Frontal cortex (tissue), 4 donors: ENCODE measurements at places on chromosomes 3 and 15.

- no peak for DNase-seq
These were observed 330.9 kb upstream of the C2CD4B start for GRCh38 chr15:62495670-62496614.

DNA sequence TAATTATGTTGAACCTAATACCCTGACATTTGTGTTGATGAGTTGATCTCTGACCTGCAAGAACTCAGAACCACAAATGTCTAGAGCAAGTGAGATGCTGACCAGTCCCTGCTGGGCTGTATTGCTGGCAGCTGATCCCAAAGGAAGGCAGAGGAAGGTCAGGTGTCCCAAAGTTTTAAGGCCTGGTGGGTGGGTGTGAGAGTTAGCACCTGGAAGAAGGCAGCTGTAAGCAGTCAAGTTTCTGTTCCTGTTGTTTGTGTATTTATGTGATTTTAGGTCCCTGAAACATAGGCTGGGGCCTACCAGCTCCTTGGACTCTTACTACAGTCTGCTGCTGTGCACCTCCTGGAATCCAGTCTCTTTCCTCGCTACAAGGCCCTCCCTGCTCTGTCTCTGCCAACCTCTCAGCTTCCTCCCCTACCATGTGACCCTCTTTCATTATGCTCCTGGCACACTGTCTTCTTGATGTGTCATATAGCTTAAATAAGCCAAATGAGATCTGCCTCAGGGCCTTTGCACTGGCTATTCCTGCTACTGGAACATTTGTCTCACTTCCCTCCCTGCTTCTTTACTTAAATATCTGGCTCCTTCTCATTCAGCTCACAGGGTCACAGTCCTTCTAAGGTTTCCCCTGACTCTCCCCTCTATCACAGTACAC lies 31.0 kb upstream of the ATOSA start:
- DNase-seq, result no peak

- no peak for DNase-seq
These were observed 42.0 kb downstream of the STARD5 start for GRCh38 chr15:81281766-81282605.

DNA sequence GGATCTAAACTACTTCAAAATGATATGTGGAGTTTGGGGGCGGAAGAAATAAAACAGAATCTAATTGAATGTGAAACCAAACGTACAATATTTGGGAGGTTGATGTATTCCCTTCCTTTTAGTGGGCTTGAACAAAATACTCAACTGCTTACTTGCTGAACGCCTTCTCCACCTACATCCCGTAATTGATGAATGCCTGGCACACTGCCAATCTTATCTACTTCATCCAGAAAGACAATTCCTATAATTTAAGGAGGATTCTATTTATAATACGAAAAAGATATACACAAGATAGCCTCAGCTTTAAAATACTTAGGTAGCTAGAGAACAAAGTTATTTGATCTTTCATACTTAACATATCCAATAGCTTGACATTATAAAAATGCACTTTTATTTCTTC lies 23.1 kb upstream of the PDCD7 start:
- DNase-seq, result no peak

DNA sequence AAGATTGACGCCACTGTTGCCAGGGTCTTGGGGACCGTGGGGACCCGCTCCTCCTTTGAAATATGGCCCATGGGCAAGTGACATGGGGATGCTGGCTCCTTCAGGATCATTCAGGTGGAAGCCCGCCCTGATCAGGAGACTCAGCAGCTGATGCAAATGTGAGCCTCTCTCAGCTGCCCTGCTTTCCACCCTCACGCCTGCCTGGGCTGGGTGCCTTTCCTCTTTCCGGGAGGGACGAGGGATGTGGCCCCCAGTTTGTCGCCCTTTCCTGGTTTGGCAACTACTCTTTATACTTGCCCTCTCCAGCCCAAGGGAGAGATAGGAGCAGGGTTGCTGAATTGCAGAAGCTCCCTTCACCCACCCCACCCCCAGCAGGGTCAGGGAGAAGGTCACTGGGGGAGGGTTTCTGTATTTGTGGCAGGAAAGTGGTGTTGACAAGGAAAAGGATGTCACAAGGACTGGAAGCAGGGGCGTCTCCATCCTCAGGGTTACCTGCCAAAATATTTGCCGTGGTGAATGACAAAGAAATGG lies 21.8 kb downstream of the DNASE1L3 start:
- DNase-seq, result no peak

GRCh38 chr3:12194209-12194608 lies 35.5 kb upstream of the TIMP4 start:
- DNase-seq, result no peak

GRCh38 chr15:74593122-74593521 lies 22.5 kb upstream of the CLK3 start:
- no peak for DNase-seq

DNA sequence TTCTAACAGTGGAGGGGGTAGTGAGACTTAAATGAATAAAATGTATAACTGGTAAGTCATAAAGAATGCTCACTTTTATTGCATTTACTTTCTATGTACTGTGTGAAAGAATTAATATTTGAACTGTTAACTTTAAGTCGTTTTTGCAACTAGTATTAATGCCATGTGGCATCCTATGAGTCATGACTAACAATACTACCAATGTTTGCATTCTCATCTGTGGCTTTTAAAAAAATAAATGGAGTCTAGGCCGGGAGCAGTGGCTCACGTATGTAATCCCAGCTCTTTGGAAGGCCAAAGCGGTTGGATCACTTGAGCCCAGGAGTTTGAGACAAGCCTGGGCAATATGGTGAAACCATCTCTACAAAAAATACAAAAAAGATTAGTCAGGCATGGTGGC lies 5.2 kb downstream of the C3orf49 start:
- no peak for DNase-seq

DNA sequence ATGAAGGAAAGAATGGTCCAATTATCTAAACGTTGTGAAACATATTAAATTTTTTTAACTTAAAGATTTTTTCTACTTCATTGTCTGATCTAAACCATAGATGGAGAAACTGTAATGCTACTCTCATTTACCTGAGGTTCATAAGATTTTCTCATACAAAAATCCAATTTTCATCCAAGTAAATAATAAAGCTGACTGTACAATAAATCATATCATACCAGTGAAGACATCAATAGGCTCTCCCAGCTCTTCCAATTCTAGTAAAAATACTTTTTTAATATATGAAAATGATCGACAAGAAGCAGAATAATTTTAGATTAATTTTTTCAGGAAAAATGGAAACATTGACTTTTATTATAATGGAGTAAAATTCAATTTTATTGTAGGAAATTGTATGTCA lies 260.8 kb downstream of the GABRG3 start:
- DNase-seq, result no peak

DNA sequence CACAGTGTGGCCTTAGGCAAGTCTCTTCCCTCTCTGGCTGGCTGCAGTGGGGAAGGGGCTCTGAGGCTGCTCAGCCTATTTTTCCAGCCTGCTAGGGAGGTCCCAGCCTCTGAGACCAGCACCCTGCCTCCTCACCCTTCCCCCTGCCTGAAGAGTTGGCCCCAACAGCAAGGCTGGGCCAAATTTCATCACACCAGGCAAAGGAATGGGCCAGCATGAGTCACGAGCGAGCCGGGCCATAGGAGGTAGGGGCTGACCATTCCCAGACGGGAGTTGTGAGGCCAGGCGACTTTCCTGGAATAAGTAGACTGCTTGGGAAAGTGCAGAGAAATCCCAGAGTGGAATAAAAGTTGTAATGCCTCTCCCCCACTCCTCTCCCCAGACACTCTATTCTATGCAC lies 5.7 kb upstream of the FBLN2 start:
- DNase-seq, result no peak

- no peak for DNase-seq
These were observed 5.1 kb downstream of the PPP1R2 start for GRCh38 chr3:195537995-195538394.

DNA sequence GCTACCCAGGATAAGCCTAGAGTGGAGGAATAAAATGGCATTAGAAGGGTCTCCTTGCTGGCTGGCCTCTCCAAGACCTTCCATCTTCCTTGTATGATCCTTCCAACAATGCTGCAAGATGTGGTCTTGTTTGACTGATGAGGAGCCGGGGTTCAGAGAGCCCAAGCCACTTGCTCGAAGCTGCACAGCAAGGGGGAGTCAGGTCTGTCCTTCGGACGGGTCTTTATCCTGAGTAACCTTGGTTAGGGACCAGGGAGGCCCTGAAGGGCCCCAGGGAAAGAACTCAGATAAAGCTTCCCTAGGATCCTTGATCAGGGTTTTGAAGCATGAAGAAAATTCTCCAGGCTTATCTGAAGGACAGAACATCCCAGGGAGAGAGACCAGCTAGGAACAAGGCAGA lies 7.0 kb upstream of the DNAJB8 start:
- no peak for DNase-seq

DNA sequence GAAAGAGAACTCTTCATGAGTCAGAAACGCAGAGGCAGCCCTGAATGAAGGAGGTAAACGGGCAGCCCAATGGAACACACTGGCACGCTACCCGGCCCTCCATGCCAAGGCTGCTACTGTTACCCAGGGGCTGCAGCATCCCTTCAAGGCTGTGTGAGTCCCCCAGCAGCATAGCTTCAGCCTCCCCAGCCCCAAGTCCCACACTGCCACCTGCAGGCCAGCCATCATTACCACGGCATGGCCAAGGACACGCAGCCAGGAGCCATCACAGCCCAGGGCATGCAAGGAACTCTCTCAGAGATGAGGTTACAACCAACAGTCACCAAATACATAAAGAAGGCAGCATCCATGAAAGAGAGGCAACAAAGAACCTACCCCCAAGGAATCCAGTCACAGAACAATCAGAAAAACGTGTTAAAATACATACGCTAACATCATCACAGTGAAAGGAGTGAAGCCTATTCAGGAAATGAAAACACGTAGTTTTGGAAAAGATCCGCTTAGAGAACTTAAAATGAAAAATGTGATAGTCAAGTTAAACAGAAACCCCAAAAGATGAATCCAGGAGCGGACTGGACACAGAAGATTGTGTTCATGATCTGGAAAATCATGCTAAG lies 22.4 kb downstream of the PLA2G4F start:
- DNase-seq, result no peak

GRCh38 chr3:39088456-39088855 lies 19.0 kb downstream of the GORASP1 start:
- no peak for DNase-seq

GRCh38 chr3:126370055-126370454 lies 12.8 kb upstream of the KLF15 start:
- DNase-seq, result no peak

GRCh38 chr3:45506084-45506483 lies 88.5 kb upstream of the LIMD1 start:
- DNase-seq, result no peak

- no peak for DNase-seq
These were observed 303.8 kb downstream of the TLE3 start for GRCh38 chr15:69793781-69794451.

- no peak for DNase-seq
These were observed 649 bp upstream of the PIK3CB start for GRCh38 chr3:138835397-138835757.

GRCh38 chr15:21267671-21268395 lies 172.5 kb downstream of the POTEB3 start:
- no peak for DNase-seq
